Natural killer cell (primary cell): ENCODE measurements at places on chromosomes 2 and 18. TPM values are rescaled to one million over a fixed set of nuclear protein-coding genes. Genes with fewer than 3 reads are reported as not detected.
A peak's percentile ranks its signal among the peaks of the same experiment; 100 is the strongest.

The SLC35G4 gene
- total RNA-seq: not detected

GRCh38 chr2:172845028-172845630 lies 109.5 kb downstream of the RAPGEF4 start:
- H3K4me1 ChIP-seq: no peaks in the 10 kb centered on the region
- H3K27ac ChIP-seq: no peak overlapping the region
- H3K4me3 ChIP-seq: no peak overlapping the region
- no peaks in the 10 kb centered on the region for H3K36me3 ChIP-seq
- no peak for DNase-seq
- H3K27me3 ChIP-seq: no peaks in the 10 kb centered on the region

GRCh38 chr2:219452361-219453317 lies 18.0 kb downstream of the SPEG start:
- H3K4me3 ChIP-seq: no peak overlapping the region
- no peaks in the 10 kb centered on the region for H3K4me1 ChIP-seq
- H3K36me3 ChIP-seq: no peaks in the 10 kb centered on the region
- no peak overlapping the region for H3K27ac ChIP-seq

- no peak overlapping the region for H3K4me3 ChIP-seq
- no peak overlapping the region for H3K27ac ChIP-seq
- H3K27me3 ChIP-seq: no peaks in the 10 kb centered on the region
Observed at GRCh38 chr18:77529492-77530176, 280.0 kb downstream of the GALR1 start.

- DNase-seq: no peak
- no peaks in the 10 kb centered on the region for H3K36me3 ChIP-seq
- H3K27me3 ChIP-seq: no peaks in the 10 kb centered on the region
- no peaks in the 10 kb centered on the region for H3K4me1 ChIP-seq
- no peak overlapping the region for H3K27ac ChIP-seq
Observed at GRCh38 chr18:58351776-58352175, 277.1 kb downstream of the ALPK2 start.

DNA sequence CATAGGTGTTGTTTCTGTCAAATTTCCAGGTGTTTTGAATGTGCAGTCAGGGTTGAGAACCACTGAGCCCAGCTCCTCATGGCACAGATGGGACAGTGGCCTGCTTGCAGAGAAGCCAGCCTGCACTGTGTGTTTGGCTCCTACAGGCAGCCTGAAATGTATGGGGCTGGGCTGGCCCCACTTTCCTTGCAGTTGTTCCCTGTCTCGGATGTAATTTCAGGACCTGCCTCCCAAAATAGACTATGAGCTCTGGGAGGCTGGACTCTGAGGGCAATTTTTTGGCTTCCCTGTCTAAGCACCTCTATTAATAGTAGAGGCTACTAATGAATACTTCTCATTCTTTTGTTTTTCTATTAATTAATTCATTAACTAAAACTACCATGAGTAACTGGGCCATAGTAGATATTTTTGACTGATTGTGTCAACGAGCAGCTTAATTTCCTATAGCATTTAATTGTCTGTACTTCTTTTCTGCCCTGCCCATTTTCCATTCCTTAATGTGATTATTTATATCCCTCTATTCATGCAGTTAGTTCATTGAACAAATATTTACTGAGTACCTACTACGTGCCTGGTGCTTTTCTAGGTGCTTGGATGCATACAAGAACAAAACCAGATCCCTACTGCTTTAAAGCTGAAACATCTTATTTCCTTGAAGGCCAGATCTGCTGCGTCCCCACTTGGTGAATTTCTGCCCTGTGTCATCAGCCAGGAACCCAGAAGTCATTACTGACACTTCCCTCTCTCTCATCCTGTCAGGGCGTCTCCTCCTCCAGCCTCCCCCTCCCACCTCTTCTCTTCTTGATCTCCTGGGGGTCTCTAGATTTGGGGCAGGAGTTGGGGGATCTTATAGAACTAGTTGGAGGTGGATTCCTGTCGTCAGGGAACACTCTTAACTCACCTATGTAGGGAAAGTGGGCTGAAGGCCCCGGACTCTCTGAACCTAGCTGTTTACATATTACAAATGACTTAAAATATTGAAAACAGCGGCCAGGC lies 16.3 kb downstream of the DYSF start:
- H3K4me3 ChIP-seq: no peak overlapping the region
- H3K36me3 ChIP-seq: no peaks in the 10 kb centered on the region
- H3K27ac ChIP-seq: no peak overlapping the region
- DNase-seq: no peak

The CAB39 gene
- 90.5 TPM for total RNA-seq

- no peaks in the 10 kb centered on the region for H3K4me1 ChIP-seq
- H3K4me3 ChIP-seq: no peak overlapping the region
- peak; percentile 70 for DNase-seq
- H3K27ac ChIP-seq: no peak overlapping the region
- no peaks in the 10 kb centered on the region for H3K36me3 ChIP-seq
Observed at GRCh38 chr2:205766779-205767359, 84.6 kb downstream of the NRP2 start.

The MAL gene
- 1.8 TPM for total RNA-seq

The GALNT5 gene
- not detected for total RNA-seq

GRCh38 chr18:8777846-8778245 lies 72.5 kb downstream of the MTCL1 start:
- no peak for DNase-seq
- H3K36me3 ChIP-seq: no peaks in the 10 kb centered on the region
- no peaks in the 10 kb centered on the region for H3K4me1 ChIP-seq
- no peaks in the 10 kb centered on the region for H3K27me3 ChIP-seq
- no peak overlapping the region for H3K27ac ChIP-seq

DNA sequence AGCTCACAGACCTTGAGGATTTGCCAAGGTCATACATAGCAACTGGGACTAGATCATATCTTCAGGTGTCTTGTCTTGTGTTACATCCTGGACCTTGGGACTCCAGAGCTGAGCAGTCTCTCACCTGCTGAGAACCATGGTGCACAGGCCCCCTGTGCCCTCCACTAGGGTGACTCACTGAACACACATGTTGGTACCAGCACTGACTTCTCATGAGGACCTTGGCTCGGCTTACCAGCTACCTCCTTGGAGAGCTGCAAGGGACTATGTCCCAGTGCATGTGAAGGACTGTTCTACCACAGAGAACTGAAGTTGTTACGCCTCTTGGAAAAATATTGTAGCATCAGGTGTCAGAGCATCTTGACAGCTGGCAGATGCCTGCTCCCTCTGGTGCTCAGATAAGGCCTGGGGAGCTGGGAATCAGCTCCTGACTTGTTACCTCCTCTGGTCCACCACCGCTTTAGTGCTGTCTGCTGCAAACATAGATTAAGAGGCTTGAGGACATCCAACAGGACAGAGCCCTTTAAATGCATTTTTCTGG lies 72.1 kb downstream of the WDSUB1 start:
- no peaks in the 10 kb centered on the region for H3K27me3 ChIP-seq
- no peak overlapping the region for H3K4me3 ChIP-seq
- no peak for DNase-seq
- peaks cover 27% of the 10 kb centered on the region for H3K4me1 ChIP-seq
- H3K27ac ChIP-seq: no peak overlapping the region

DNA sequence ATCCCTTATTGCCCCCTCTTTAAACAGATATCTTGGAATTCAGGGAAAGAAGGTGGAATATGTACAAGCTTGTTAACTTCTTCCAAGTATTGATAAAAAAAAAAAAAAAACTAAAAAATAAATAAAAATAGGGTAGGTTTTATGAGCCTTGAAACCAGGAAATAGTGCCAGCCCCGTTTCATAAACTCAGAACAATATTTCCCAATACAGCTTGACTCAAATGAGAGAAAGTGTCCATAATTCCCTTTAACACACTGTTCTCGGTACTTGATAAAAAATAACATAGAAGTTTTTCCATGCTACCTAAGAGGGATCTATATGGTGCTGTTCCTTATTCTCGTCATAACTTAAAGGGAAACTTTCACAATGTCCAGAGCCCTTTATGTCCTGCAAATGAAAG lies 17.9 kb upstream of the C2orf80 start:
- no peaks in the 10 kb centered on the region for H3K36me3 ChIP-seq
- no peak overlapping the region for H3K4me3 ChIP-seq
- DNase-seq: no peak
- no peaks in the 10 kb centered on the region for H3K4me1 ChIP-seq

The NPPC gene
- not detected for total RNA-seq

DNA sequence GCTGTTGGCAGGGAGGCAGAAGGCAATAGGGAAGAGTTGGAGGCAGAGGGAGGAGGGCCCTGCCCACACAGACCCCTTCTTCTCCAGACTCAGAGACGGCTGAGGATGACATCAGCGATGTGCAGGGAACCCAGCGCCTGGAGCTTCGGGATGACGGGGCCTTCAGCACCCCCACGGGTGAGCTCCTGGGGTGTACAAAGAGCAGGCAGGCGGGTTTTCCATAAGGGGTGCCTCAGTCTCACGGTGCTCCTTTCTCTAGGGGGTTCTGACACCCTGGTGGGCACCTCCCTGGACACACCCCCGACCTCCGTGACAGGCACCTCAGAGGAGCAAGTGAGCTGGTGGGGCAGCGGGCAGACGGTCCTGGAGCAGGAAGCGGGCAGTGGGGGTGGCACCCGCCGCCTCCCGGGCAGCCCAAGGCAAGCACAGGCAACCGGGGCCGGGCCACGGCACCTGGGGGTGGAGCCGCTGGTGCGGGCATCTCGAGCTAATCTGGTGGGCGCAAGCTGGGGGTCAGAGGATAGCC lies 10.0 kb downstream of the SPEG start:
- no peaks in the 10 kb centered on the region for H3K36me3 ChIP-seq
- H3K4me3 ChIP-seq: no peak overlapping the region
- peaks cover 22% of the 10 kb centered on the region for H3K27me3 ChIP-seq
- no peak overlapping the region for H3K27ac ChIP-seq

DNA sequence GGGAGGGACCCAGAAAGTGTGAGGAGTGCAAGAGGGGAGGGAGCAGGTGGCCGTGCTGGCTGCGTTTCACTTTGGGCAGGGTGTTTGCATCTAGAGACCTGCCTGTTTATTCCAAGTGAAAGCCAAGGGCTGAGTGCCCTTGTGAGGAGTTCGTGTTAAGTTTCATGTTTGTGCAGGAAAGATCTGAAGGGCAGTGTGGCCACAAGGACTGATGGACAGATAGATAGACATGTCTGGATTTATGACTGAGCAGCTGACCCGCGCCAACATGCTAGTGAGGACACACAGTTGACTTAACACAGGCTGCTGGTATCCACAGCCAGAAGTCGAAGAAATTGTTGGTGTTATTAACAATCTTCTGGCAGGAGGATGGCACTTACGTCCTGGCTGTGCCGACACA lies 387.6 kb upstream of the TNP1 start:
- H3K27ac ChIP-seq: no peak overlapping the region
- no peaks in the 10 kb centered on the region for H3K4me1 ChIP-seq
- H3K36me3 ChIP-seq: no peaks in the 10 kb centered on the region
- no peaks in the 10 kb centered on the region for H3K27me3 ChIP-seq
- H3K4me3 ChIP-seq: no peak overlapping the region

DNA sequence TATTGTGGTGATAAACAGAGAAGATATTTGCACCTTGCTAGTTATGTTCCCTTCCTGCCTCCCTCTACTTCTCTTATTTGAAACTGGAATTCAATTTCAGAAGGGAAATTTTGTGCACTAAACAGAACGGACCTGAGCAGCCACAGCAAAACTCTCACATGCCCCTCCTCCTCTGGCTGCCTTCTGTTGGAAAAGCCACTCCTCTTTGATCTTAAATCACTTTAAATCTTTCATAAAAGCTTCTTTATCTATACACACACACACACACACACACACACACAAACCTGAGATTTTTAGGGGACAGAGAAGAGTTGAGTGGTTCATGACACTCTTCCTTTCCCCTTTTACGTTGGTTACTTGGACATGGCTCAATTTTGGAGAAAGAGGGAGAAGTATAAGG lies 5.6 kb downstream of the TBR1 start:
- peaks cover 78% of the 10 kb centered on the region for H3K27me3 ChIP-seq
- H3K4me1 ChIP-seq: peaks cover 30% of the 10 kb centered on the region
- no peak overlapping the region for H3K4me3 ChIP-seq
- no peak for DNase-seq
- H3K27ac ChIP-seq: no peak overlapping the region

DNA sequence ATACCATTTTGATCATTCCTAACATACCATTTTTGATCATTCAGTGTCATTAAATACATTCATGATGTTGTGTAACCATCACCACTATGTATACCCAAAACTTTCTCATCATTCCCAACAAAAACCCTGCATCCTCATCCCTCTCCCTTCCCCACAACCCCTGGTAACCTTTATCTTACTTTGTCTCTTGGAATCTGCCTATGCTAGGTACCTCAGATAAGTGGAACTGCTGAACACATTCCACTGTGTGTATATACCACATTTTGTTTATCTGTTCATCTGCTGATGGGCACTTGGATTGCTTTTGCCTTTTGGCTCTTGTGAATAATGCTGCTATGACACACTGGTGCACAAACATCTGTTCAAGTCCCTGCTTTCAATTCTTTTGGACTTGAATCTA lies 83.8 kb upstream of the TFCP2L1 start:
- H3K27me3 ChIP-seq: no peaks in the 10 kb centered on the region
- DNase-seq: no peak
- H3K4me1 ChIP-seq: no peaks in the 10 kb centered on the region
- peaks cover 58% of the 10 kb centered on the region for H3K36me3 ChIP-seq
- H3K4me3 ChIP-seq: no peak overlapping the region

The MIB1 gene
- total RNA-seq: 35.6 TPM

- no peaks in the 10 kb centered on the region for H3K27me3 ChIP-seq
- H3K4me1 ChIP-seq: no peaks in the 10 kb centered on the region
- no peak overlapping the region for H3K27ac ChIP-seq
- H3K36me3 ChIP-seq: no peaks in the 10 kb centered on the region
Observed at GRCh38 chr2:3807853-3808252, 104.5 kb downstream of the DCDC2C start.

GRCh38 chr18:42657551-42657950 lies 457.9 kb downstream of the RIT2 start:
- no peak for DNase-seq
- no peak overlapping the region for H3K4me3 ChIP-seq
- no peak overlapping the region for H3K27ac ChIP-seq
- no peaks in the 10 kb centered on the region for H3K27me3 ChIP-seq
- H3K36me3 ChIP-seq: no peaks in the 10 kb centered on the region

DNA sequence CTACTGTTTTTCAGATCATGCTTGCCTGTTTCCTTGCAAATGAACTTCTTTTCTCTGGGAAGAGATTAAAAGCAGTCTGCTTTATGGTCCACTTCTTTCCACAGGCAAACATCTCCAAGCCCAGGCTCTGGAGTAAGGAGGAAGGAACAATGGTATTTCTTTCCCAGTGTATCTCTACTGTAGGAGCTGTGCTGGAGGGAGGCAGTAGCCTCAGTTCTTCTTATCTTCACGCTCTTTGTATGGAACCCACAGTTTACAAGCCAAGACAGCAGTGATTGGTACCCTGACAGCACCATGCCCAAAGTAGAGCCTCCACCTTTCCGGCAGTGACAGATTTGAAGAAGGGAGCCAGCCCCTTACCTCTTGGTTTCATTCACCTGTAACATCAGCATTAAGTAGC lies 35.2 kb downstream of the SPOPL start:
- H3K36me3 ChIP-seq: no peaks in the 10 kb centered on the region
- no peak overlapping the region for H3K4me3 ChIP-seq
- DNase-seq: no peak
- H3K27ac ChIP-seq: no peak overlapping the region
- H3K4me1 ChIP-seq: no peaks in the 10 kb centered on the region
